ENCODE measurements at places on chromosomes 2 and 18.
A peak's percentile ranks its signal among the peaks of the same experiment; 100 is the strongest.

DNA sequence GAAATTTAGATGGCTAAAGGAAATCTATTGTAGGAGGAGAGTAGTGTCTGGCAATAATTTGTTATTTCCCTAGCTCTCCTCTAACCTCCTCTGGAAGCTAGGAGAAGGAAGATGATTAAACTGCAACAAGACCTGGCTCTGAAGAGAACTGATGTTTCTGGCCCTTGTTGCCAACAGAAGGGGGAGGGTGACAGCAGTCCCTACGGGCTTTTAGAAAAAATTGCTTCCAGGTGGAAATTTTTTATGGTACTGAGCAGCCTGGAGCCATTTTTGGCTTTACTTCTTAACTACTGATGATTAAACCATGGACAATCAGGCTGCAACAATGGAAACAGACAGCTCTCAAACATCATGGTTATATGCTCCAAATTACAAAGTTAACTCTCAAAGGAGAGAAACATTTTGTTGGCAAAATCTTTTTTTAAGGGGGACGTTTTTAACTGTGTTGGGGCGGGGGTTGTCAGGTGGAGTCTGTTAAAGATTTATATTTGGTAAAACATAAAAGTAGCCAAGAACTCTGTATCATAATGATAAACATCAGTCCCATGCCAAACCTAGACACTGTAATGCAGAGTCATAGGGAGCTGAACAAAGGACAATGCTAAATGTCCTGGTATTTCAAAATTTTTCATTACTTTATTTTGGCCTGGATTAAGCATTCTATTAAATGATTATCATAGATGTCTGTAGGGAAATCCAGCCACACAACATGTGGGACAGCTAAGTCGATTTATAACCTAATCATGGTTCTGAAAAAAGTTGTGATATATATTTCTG, 70.0 kb downstream of the EXOC6B start:
- H3K27me3 ChIP-seq = no peaks in the 10 kb centered on the region
- peak; percentile 24 for DNase-seq
- peaks cover 30% of the 10 kb centered on the region for H3K4me1 ChIP-seq
- no peak overlapping the region for H3K4me3 ChIP-seq

DNA sequence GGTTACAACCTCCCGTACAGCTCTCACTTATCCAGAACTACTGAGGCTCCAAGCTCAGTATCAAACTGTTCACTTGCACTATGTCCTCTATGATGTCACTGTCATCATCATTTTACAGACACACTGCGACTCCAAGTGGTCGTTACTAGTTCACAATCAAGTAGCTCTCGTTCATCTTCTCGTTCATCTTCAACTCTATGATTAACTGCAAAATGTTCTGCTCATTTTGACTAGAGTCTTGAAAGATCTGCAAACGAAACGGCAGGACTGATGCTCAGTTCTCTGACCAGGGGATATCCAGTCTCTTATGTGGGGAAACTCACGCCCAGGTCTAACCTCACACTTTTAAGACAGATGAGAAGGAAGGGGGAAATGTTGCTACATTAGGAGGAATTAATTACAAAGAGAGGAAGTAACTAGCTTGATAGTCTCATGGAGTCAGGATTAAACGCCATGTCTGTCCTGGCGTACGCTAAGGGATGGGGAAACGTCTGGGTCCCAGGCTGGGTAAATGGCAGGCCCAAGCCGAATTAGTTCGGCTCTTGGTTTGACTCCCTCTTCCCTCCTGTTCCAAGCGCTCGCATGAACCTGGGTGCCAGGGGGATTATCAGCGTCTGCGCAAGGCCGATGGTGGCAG, 794 bp upstream of the CHCHD5 start:
- H3K27me3 ChIP-seq = peaks cover 2% of the 10 kb centered on the region
- DNase-seq = no peak
- peak overlapping the region; percentile 100 for H3K27ac ChIP-seq
- H3K4me3 ChIP-seq = peak overlapping the region; percentile 96

GRCh38 chr2:72015266-72015665, 132.4 kb downstream of the CYP26B1 start:
- H3K27ac ChIP-seq = no peak overlapping the region
- H3K27me3 ChIP-seq = peaks cover 15% of the 10 kb centered on the region
- no peaks in the 10 kb centered on the region for H3K4me1 ChIP-seq

GRCh38 chr18:21183670-21184069, 58.4 kb upstream of the GREB1L start:
- no peaks in the 10 kb centered on the region for H3K27me3 ChIP-seq
- no peak for DNase-seq
- H3K4me3 ChIP-seq = no peak overlapping the region
- H3K36me3 ChIP-seq = no peaks in the 10 kb centered on the region

DNA sequence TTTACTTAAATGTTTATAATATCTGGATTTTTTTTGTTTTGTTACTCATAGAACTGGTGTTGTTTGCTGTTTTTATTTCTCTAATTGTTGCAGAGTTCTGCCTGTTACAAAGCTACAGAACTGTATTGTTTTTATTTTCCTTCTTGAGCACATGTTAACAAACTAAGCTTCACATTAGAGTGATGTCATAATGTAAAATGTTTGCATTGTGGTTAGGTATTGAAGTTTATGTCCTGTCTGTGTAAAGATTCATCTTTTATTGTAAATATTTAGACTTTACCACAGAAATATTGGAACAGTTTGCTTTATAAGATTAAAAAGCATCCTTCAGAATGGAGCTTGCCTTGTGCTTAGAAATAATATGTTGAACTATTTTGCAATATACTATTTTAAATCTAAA, 67.7 kb downstream of the CLIP4 start:
- H3K4me1 ChIP-seq = peaks cover 17% of the 10 kb centered on the region
- H3K36me3 ChIP-seq = peaks cover 37% of the 10 kb centered on the region
- no peak overlapping the region for H3K4me3 ChIP-seq
- H3K27ac ChIP-seq = no peak overlapping the region
- peaks cover 2% of the 10 kb centered on the region for H3K27me3 ChIP-seq

DNA sequence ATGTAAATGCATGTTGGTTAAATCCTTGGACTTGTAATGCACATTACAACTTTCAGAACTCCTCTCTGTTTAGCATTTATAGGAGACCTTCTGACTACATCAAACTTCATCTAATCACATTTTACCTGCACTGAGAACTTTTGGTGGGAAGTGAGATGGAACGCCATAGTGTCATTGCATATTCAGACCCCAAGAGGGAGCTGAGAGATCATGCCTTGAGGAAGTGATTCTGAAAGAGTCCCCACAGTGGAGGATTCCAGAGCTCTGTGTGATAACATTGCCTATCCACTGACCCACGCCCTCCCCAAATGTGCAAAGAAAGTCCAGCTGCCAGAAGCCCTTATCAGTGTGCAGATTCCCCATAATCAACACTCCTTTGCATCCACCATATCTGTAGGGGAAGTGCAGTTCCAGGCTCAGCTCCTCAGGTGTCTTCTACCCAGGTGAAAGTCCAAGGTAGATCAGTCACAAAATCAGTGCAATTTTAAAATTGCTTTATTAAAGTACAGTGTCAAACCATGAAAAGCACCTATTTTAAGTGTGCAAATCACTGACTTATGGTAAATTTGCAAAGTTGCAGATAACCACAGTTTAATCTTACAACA, 212.4 kb downstream of the RPIA start:
- H3K27ac ChIP-seq = no peak overlapping the region
- peak; percentile 37 for DNase-seq
- no peaks in the 10 kb centered on the region for H3K4me1 ChIP-seq

DNA sequence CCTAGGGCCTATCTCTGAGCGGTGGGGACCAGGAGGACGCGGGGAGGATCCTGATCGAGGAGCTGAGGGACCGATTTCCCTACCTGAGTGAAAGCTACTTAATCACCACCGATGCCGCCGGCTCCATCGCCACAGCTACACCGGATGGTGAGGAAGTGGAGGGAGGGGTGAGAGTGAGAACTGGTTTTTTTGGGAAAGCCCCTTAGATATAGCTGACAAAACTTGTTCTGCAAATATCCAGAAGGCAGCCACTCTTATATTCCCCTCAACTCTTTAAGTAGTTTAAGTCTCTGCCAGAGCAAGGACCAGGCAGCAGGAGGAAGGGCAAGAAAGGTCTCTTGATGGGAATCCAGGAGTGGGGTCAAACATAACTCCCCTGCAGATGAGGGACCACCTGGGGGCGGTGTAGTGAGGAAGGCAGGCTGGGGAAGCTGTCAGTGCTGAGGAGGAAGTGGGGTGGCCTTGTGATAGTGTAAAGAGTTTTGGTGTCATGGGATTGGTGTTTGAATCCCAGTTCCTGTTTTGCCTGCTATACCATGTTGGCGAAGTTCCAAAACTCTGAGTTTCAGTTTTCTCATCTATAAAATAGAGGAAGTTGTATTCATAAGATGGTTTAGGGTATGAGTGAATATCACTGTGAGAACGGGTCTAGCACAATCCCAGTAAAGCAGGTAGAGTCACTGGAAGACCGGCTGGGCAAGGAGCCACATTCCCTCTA, 3.4 kb downstream of the NAGK start:
- H3K4me3 ChIP-seq = no peak overlapping the region
- H3K27ac ChIP-seq = peak overlapping the region; percentile 27
- H3K4me1 ChIP-seq = peaks cover 39% of the 10 kb centered on the region
- peaks cover 17% of the 10 kb centered on the region for H3K36me3 ChIP-seq
- peaks cover 3% of the 10 kb centered on the region for H3K27me3 ChIP-seq
- no peak for DNase-seq

- H3K27ac ChIP-seq = no peak overlapping the region
- H3K4me1 ChIP-seq = peaks cover 10% of the 10 kb centered on the region
- DNase-seq = no peak
- H3K36me3 ChIP-seq = no peaks in the 10 kb centered on the region
- no peak overlapping the region for H3K4me3 ChIP-seq
Observed at GRCh38 chr2:8230466-8230865, 451.4 kb upstream of the ID2 start.

DNA sequence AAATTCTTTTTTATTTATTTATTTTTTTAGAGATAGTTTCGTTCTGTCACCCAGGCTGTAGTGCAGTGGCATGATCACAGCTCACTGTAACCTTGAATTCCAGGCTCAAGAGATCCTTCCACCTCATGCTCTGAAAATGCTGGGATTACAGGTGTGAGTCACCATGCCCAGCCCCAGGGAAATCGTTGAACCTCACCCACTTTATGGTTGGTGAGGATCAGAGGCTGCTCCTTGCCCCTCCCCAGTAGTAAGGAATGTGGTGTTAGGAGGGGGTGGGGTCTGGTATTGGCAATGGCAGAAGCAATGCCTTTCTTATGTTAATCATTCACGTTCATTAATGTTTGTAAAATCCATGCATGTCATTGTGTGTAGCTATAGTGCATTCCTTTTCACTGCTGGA, 161.9 kb downstream of the SUCLG1 start:
- H3K36me3 ChIP-seq = no peaks in the 10 kb centered on the region
- H3K27me3 ChIP-seq = no peaks in the 10 kb centered on the region
- no peak overlapping the region for H3K4me3 ChIP-seq
- no peak overlapping the region for H3K27ac ChIP-seq
- peaks cover 15% of the 10 kb centered on the region for H3K4me1 ChIP-seq
- DNase-seq = no peak

DNA sequence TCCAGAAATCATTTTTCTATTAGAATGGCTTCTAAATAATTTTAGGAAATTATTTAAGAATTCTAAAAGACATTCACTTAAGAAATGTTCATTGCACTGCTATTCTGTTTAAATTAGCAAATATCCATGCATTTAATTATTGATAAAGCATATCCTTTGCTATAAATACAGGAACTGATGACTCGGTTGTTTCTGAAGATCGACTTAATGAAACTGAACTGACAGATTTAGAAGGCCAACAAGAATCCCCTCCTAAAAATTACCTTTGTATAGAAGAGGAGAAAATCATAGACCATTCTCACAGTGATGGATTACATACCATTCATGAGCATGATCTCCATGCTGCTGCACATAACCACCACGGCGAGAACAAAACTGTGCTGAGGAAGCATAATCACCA, 59.4 kb downstream of the SLC39A10 start:
- H3K4me1 ChIP-seq = peaks cover 12% of the 10 kb centered on the region
- H3K27me3 ChIP-seq = no peaks in the 10 kb centered on the region
- H3K4me3 ChIP-seq = no peak overlapping the region

DNA sequence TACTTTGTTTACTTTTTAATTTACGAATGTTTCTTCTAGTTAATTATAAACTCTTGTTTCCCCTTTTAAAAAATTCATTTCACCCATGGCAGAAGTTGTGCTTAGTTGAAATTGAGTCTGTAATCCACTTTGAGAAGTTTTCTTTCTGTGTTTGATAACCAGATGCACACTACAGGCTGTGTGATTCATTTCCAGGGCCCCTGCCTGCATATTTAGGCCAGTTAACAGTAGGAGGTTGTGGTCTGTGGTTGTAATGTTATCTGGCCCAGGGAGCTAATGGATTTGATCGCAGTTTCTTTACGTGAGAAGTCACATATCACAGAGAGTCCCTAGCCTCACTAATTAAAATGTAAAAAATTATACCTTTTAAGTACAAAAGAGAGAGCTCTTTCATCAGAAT, 3.3 kb downstream of the CDH7 start:
- no peaks in the 10 kb centered on the region for H3K4me1 ChIP-seq
- H3K36me3 ChIP-seq = no peaks in the 10 kb centered on the region
- H3K27ac ChIP-seq = no peak overlapping the region
- no peak overlapping the region for H3K4me3 ChIP-seq

GRCh38 chr2:174585657-174586252, 11.8 kb downstream of the WIPF1 start:
- H3K36me3 ChIP-seq = 0 out of 2 replicates have a peak, but pooled peaks cover 9% of the 10 kb centered on the region
- no peak overlapping the region for H3K27ac ChIP-seq
- peaks cover 40% of the 10 kb centered on the region for H3K4me1 ChIP-seq

- no peaks in the 10 kb centered on the region for H3K36me3 ChIP-seq
- H3K27me3 ChIP-seq = no peaks in the 10 kb centered on the region
- peaks cover 24% of the 10 kb centered on the region for H3K4me1 ChIP-seq
- no peak overlapping the region for H3K27ac ChIP-seq
- no peak overlapping the region for H3K4me3 ChIP-seq
Observed at GRCh38 chr2:132909427-132909826, 239.4 kb upstream of the LYPD1 start.

- H3K27me3 ChIP-seq = no peaks in the 10 kb centered on the region
- H3K27ac ChIP-seq = peak overlapping the region; percentile 97
Observed at GRCh38 chr2:173079973-173080860, 4.6 kb downstream of the MAP3K20 start.

DNA sequence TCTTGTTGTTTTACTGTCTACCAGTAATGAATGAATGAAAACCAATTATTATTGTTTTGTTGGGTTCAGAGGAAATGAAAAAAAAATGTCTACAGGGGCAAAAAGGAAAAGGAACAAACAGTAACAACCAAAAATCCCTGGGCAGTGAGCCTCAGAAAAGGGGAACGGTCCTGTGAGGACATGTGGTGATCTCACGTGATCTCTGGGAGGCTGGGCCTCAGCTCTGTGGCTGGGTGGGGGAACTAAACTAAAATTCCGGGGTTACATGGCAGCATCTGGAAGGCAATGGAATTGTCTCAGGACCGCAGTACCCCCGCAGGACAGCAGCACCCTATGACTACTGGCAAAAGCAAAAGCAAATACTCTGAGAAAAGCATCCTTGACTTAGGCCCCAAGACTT, 80.1 kb downstream of the AFF3 start:
- no peak overlapping the region for H3K27ac ChIP-seq
- no peak for DNase-seq
- no peak overlapping the region for H3K4me3 ChIP-seq
- peaks cover 18% of the 10 kb centered on the region for H3K36me3 ChIP-seq
- H3K27me3 ChIP-seq = peaks cover 4% of the 10 kb centered on the region

Data from HFFc6 (cell line).